ENCODE measurements at places on chromosomes 6 and 20.

DNA sequence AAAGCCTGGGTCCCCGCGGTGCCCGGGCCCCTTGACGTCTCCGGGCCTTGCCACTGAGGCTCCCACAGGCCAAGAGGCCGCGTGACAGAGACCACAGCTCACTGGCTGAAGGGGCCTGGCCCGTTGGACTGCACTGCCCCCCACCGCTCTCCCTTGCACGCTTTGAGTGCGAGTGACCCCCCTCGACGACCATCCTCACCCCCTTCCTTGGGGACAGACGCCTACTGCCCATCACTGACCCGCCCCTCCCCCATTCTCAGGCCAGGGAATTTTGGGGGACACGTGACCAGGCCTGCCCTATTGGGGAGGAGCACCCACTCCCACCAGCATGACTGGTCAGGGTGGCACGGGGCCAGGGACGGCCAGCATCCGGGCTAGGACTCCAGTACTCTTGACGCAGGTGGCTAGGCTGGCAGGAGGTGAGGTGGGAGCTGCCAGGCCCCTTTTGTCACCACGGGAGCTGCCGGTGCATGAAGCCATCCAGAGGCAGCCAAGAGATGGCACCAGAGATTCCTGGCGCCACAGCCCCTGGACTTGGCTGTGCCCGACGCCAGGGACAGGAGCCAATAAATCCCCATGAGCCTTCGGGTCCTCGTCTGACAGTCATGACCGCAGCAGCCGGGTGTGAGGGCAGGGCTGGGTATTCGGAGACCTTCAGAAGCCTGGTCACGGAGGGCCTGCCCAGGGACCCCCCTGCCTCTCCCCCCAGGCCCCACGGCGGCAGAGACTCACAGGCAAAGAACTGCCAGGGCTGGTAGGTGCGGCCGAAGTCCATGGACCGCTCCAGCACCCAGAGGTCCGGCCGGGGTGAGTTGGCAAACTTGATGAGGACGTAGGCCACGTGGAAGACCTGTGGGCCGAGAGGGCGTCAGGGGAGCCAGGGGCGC, 14.5 kb downstream of the LAMA5 start:
- no peak for DNase-seq

DNA sequence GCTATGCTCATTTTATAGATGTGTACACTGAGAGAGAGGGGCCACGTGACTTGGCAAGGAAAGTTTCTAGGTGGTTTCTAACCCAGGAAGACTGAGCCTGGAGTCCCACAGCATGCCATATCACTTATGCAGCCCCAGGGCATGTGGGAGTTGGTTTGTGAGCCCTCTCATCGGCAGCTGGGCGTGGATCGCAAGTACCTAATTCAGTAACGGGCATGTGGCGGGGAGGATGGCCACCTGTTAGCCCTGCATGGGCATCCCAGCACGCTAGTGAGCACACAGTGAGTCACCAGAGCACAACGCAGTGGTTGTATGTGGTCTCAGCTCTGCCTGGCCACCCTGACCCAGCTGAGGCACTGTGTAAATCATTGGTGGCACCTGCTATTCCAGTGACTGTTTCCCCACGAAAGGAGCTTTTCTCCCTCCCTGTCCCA, 88.3 kb downstream of the NINL start:
- no peak for DNase-seq

- no peak for DNase-seq
These were observed 805.8 kb upstream of the GJE1 start for GRCh38 chr6:141326925-141327324.

- DNase-seq = no peak
These were observed 212.9 kb downstream of the QKI start for GRCh38 chr6:163627274-163628062.

GRCh38 chr6:14924126-14925024, 321.5 kb upstream of the JARID2 start:
- no peak for DNase-seq

DNA sequence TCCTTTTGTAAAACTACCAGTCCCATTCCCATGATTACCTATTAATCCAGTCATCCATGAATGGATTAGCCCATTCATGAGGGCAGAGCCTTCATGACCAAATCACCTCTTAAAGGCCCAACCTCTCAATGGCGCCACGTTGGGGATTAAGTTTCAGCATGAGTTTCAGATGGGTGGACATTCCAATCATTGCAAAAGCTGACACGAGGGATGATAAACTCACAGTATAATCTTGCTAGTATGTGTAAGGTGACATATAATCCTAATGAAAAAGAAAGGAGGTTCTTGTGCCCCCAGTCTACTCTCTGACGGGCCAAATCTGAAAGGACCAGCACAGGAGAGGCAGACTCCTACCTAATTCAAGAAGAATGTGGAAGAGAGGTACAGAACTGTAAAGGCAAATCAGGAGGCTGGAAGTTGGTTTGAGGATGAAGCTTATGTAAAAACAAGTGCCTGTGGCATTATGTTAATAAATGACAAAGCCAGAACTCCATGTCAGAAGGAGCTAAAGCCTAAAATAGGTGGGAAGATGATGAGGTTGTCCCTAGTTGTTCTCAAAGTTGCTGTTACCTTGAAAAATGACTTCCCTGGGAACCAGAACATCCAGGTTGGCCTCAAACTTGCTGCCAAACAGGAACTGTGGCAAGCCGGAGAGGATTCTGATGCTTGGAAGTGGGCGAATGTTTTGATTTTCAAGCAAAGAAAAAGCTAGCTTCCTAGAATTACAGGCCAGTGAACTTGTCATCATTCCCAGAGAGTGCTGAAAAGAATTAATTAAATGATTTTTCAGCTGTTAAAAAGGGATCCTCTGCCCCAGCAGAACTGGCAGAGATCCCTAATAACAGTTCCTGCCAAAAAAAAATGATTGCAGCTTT, 106.5 kb upstream of the TIAM2 start:
- no peak for DNase-seq

DNA sequence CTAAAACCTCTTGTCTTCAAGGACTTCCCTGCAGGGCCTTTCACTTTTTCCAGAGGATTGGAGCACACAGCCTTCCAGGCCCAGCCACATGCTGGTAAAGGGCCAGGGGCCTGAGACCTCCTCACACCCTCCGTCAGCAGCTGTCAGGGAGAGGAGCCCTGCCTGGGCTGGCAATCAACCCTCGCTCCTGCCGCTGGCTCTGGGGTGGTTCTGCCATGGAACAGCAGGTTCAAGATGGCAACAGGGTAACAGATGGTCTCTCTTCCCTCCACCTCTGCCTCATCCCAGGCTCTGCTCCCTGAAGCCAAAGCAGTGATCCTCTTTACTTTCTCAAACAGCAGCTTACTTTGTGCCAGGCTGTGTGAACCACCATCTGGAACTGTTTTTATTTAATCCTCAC, 23.8 kb downstream of the PCNA start:
- DNase-seq = no peak

GRCh38 chr20:25283221-25283951, 35.5 kb downstream of the PYGB start:
- no peak for DNase-seq

- DNase-seq = no peak
These were observed 66.1 kb downstream of the SYNE1 start for GRCh38 chr6:152571089-152571488.

DNA sequence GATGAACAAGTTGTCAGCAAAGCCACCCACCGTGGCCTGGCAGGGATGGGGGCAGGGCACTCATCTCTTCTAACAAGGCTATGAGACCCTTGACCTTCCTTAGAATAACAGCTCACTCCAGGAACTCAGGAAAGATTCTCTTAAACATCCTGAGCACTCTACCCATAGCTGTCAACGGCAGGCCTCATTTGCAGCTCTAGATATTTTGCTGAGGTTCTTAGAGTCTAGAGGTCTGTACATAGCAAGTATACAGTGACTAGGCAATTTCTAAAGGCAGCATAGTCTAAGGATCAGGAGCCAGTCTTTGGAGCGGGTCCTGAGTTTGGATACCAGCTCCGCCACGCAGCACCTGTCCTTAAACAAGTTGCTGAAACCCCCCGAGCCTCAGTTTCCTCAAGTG, 11.7 kb downstream of the TRERF1 start:
- no peak for DNase-seq

DNA sequence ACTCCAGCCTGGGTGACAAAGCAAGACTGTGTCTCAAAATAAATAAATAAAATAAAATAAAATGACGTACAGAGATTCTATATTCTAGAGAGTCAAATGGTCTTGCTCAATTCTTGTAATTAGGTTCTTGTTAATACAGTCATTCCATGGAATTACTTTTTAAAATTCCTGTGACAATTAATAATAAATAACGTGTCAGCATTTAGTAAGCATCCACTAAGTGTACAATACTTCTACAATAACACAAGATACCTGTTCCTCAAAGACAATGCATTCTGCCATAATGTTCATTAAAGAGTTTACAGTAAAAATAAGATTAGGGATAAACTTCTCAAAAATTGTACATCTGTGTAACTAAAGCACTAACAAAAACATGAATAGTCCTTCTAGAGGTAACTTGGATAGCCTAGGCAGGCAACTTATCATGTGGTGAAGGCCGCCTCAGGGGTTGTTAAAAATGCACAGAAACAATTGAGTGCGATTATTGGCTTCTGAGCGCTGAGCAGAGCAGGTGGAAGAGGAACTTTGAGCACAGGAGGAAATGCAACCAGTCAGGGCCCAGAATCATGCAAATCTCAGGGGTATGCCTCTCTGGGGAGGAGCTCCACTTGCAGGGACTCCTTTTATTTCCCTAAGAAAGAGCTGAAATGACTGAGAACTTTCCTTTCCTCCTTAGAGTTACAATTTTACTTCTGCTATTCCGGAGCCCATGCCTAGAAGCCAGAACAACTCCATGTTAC, 37.1 kb downstream of the QRSL1 start:
- DNase-seq = no peak

DNA sequence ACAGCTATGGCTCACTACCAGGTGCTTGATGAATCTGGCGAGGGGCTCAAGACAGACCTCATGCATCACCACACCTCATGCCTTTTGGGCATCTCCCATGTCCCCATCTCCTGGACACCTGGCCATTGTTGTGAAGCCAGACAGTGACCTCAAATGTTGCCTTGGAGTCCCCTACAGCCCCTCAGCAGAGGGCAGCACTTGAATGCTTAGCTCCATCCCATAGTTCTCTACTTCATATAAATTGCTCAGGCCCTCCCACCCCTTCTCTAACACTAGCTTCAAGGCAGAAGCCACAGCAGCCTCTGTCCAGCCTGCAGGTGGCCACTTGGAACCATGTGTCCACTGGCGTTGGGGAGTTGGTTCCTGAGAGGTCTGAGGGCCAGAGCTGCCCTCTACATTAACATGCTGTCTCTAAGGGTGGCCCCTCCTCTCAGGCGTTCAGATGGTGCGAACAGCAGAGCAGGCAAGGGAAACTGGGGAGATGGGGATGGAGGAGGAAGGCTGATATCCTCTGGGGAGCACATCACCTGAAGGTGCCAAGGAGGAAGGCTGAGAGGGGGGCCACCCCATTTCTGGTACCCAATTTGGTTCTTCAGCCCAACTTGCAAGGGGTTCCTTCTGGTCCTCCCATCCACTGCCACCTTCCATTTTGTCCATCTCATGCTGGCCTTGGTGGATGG, 31.3 kb downstream of the MOCS1 start:
- no peak for DNase-seq

- DNase-seq = no peak
These were observed 745.1 kb upstream of the MARCKS start for GRCh38 chr6:113112086-113112485.

GRCh38 chr6:2503816-2504494, 246.8 kb downstream of the MYLK4 start:
- no peak for DNase-seq

- DNase-seq = no peak
These were observed 36.1 kb downstream of the SLC35D3 start for GRCh38 chr6:136958168-136958567.

- no peak for DNase-seq
These were observed 63.3 kb downstream of the FAM50B start for GRCh38 chr6:3912361-3913076.

DNA sequence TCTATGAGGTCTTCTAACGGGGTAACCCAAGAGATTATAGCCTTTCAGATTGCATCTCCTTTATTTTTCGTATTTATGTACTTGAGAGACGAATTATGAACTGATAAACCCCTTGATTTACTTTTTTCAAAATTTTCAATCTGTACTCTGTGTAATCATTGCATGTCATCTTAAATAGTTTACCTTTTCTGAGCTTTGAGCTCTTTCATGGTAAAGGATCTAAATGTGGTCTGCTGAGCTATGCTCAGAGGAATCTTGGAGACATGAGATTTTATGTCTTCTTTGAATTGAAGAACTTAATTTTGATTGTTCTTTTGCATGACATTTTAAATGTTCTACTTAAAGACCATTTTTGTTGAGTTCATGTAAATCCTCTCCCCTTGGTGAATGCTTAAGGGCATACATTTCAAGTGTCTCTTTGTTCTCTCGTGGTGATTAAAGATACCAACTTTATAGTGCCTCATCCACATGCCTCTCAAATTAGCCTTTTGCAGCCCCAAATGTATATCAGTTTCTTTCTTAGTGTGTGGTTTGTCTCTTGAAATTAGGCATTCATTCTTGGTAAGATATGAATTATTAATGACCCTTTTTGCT, 116.3 kb upstream of the SCGN start:
- DNase-seq = no peak

DNA sequence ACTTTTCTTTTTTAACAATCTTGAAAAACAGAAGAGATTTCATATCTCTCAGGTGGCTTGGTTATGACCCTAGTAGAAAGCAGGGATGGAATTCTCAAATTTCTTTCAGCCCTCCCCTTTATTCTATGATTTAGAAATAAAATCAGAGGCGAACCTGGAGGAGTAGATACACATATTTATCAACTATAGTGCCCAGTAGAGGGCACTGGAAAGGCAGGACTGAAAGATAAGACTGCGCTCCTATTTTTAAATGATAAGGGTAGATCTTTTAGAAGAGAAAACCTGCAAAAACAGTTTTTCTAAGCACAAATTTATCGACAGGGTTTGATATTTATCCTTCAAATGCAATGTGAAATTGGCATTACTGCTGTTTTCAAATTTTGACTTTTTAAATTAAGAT, 1296.6 kb downstream of the EPHA7 start:
- DNase-seq = no peak

DNA sequence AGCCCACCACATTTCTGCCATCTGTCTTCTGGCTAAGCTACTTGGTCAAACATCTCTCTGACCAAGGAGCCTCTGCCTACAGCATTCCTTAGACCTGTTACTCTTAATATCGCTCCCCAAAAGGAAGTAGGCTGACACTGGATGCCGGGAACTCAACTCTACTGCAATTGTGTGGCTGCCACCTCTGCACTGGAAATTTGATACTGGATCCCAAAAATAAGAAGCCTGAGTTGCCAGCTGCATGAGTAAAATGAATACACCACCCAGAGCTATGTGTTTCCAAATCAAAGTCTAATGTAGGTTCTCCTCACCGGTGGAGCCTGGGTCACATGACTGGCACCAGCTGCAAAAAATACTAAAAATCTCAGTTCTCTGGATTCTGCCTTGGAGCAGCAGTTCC, 36.9 kb downstream of the UNC5CL start:
- DNase-seq = no peak
